ENCODE measurements at places on chromosomes 13 and 19.

GRCh38 chr13:93262729-93263345, 36.2 kb downstream of the GPC6 start:
- DNase-seq = no peak

GRCh38 chr13:61880578-61881283, 465.1 kb upstream of the PCDH20 start:
- peak; percentile 31 for DNase-seq

DNA sequence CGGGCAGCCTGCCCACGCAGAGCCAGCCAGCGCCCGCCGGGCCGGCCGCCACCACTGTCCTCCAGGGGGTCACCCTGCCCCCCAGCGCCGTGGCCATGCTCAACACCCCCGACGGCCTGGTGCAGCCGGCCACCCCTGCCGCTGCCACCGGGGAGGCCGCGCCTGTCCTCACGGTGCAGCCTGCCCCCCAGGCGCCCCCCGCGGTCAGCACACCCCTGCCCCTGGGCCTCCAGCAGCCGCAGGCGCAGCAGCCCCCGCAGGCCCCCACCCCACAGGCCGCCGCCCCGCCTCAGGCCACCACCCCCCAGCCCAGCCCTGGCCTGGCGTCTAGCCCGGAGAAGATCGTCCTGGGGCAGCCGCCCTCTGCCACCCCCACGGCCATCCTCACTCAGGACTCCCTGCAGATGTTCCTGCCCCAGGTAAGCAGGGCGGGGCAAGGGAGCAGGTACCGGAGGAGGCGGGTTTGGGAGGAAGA, 32.3 kb upstream of the EHD2 start:
- no peak for DNase-seq

DNA sequence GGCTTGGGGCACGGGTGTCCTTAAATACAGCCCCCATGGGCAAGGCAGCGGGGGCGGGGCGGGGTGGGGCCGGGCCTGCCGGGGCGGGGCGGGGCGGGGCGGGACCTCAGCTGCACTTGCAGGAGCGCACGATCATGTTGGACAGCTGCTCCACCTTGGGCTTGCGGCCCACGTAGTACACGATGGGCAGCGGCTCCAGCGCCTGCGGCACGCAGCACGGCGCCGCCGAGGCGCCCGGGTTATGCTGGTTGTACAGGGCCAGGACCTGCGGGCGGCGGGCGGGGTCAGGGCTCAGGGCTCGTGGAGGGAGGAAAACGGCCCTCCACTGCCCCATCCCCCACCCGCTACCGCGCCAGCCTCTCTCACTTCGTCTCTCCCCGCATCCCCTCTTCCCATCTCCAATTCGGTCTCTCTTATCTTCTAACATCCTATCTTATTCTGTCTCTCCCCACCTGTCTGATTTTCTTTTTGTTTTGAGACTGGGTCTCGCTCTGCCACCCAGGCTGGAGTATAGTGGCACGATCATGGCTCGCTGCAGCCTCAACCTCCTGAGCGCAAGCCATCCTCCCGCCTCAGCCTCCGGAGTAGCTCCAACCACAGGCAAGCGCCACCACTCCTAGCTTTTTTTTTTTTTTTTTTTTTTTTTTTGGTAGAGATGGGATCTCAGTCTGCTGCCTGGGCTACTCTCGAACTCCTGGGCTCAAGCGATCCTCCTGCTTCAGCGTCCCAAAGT, 21.1 kb downstream of the CCDC97 start:
- DNase-seq = no peak

DNA sequence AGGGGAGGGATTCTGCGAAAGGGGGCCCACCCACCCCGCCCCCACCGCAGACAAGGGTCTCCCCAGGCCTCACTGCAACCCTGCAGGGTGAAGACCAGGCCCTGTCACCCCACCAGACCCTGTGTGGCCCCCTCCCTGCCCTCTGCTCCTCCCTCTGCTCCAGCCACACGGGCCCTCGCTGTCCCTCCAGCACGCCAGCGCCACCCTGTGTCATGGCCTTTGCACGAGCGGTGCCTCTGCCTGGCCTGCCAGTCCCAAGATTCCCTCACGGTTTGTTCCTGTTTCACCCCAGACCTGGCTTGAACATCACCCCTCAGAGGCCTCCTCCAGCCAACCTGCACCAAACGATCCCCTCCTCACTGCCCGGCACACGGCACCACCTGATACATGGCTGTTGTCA, 27.3 kb downstream of the PIP5K1C start:
- DNase-seq = no peak

DNA sequence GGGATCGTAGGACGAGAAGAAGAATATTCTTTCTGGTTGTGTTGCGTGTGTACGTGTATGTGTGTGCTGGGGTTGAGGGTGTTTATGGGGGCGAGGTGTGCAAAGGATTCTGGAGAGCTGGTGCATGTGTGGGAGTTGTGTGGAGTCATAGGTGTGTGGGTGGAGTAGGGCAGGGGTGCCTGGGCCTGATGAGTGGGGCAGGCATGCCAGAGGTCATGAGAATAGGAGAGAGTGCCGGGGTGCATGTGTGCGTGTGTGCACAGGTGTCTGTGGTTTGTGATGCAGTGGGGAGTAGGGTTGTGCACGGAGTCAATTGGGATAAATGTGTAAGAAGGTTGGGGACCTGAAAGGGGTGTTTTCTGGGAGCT, 649 bp downstream of the TMEM91 start:
- no peak for DNase-seq

GRCh38 chr13:35796623-35797022, 320.1 kb upstream of the MAB21L1 start:
- no peak for DNase-seq

DNA sequence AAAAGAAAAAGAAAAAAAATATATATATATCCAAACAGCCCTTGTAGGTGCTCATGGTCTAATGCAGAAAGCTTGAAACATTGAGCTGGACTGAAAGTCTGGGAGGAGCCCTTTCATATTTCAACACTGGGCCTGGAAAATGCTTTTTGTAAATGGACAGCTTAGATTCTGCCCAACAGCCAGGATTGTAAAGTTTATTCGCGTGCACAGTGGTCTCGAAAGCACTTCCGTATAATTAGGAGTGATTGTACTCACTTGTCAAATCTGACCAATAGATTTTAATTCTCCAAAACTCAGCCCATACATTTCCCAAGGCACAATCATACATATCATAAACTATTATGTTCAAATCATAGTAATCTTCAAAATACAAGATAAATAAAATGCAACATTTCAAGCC, 260.1 kb downstream of the COL4A1 start:
- no peak for DNase-seq

DNA sequence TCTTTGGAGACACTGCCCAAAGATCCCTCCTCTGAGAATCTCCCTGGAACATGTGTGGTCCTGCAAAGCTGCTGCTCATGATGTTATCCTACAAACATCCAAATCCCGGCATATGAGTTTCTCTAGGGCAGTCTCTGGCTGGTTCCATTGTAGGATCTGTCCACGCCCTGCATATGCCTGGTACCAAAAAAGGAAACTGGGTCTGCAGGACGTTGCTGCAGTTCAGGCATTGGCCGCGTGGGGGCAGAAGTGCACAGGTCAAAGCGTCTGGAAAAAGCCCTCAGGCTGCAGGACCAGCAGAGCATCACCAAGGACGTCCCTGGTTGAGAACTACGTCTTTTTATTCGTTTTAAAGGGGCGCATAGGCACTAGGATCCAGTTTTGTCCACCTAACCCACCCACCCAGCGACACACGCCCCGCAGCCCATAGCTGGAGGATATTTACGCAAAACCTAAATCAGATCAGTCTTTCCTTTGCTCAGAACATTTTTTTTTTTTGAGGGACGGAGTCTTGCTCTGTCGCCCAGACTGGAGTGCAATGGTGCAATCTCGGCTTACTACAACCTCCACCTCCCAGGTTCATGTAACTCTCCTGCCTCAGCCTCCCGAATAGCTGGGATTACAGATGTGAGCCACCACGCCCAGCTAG, 12.9 kb upstream of the ZNF564 start:
- DNase-seq = peak; percentile 81

DNA sequence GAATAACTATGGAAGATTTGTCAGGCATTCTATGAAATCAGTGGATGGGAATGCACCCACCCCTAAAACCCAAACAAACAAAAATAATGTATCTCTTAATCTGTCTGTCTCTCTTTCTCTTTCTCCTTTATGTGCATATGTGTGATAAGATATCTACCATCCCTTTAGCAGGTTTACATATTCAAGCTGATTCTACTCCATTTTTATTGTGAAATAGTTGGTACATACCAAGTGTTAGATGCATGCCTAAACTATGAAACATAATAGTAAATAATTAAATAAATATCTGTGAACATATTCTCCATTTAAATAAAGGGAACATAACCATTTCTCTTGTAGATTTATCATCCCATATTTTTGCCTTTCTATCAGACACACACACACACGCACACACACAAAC, 121.8 kb upstream of the PCDH9 start:
- DNase-seq = no peak

- DNase-seq = peak; percentile 13
These were observed 463 bp upstream of the TSC22D1 start for GRCh38 chr13:44576351-44577235.

DNA sequence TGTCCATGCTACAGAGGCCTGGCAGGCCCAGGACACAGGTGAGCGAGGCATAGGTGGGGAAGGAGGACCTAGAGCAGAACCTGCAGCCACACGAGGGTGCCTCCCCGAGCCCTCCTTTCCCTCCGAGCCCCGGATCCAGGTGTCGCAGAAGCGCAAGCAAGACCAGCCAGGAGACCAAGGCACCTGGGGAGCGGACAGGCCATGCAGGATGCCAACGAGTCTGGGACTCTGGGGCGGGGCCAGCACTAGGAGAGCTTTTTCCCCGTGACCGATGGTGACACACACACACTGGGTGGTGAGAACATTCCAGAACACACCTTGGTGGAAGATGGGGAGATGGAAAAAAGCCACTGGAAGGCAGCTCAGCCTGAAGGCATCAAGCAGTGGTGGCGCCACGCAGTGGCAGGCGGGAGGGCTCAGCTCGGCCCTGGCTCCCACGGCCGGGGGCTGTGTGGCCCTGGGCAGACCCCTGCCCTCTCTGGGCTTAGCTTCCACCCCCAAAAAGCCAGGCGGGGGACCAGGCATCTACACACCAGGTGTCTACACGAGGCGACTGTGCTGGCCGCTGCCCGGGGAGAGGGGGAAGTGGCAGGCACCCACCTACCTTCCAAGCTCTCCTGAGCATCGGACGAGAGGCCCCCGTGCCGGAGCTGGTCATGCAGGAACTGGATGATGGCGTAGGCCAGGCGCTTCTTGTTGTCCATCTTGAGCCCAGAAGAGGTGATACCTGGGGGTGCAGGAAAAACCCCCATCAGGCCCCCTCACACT, 14.5 kb downstream of the SGTA start:
- no peak for DNase-seq

GRCh38 chr19:7254590-7254989, 39.6 kb downstream of the INSR start:
- no peak for DNase-seq

DNA sequence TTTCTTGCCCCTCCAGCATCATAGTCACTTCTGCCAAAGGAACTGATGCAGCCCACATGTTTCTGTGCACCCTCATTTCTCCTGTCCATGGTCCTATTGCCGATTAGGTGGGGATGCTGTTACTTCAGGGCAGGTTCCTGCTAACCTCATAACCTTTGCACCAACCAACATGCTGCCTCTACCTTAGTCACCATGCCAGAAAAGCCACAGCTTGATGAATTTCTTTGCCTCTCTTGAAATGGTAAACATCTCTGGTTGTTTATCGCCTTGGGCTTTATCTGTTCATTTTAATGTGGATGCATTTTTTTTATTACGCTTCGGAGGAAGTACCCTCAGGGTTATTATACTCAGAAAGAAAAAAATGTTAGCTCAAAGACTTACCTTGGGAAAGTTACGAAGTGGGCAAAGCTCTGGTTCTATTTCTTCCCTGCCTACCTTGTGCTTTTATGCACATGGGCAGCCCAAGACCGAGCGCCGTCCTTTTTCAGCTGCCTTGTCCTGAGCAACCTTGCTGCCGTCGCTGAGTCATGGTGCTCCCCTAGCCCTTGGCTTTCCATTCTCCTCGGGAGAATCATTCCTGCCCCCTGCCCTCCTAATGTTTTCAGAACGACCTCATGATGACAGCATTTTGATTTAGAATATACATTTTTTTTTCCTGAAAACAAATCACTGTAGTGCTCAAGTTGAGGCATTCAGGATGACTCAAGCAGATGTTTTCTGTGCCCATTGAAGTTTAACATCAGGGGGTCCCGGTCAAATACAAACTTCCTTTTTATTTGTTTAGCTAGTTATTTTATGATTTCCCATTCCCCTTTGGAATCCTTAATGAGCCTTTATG, 280.0 kb downstream of the SHISA2 start:
- no peak for DNase-seq

GRCh38 chr19:13118424-13119193, 545 bp downstream of the NACC1 start:
- DNase-seq = peak; percentile 15

GRCh38 chr19:12784394-12784870, 6.9 kb upstream of the JUNB start:
- no peak for DNase-seq

- DNase-seq = no peak
These were observed 166.8 kb downstream of the MAB21L1 start for GRCh38 chr13:35309706-35310105.

GRCh38 chr19:15324791-15325519, 7.4 kb downstream of the BRD4 start:
- DNase-seq = no peak

GRCh38 chr13:31896427-31896826, 135.1 kb upstream of the FRY start:
- no peak for DNase-seq

DNA sequence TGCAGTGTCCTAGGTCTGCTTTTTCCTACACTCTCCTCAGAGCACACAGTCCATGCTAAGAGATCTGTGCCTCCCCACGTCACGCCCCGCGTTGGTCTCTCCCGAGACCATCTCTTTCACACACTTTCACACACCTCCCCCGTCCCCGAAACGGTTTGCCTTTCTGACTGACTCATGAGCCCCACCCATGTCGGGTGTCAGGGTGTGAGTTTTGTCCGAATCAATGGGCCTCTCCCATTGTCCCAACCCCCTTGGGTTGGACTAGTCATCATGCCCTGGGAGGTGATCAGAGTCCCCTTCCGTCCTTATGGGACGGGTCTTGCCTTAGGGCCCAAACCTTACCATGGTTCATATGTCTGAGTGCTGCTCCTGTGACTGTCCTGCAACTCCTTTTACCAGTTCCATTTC, 214.0 kb upstream of the HTR2A start:
- DNase-seq = no peak

GRCh38 chr19:51777570-51778462, 16.8 kb downstream of the FPR2 start:
- peak; percentile 66 for DNase-seq

DNA sequence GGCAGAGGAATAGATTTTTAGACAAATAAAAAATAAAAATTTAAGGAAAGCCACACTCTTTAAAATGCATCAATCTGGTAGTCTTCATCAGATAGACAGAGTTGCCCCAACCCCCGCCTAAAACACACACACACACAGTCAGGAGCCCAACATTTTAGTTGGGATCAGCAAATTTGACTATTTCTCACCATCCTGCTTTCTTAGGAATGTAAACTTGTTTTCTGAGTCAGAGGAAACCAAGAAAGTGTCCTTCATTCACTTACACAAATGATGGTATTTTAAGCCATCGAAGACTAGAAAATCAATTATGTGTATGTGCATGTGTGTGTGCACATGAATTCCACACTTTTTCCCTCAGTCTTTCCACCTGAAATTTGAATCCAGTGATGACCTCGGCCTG, 1657.5 kb downstream of the SLITRK1 start:
- no peak for DNase-seq

GRCh38 chr13:37616131-37616530, 17.6 kb upstream of the POSTN start:
- no peak for DNase-seq

Measured in LoVo (cell line).